MG63 (cell line): ENCODE measurements at places on chromosomes 13 and 19. TPM values are rescaled to one million over a fixed set of nuclear protein-coding genes. Genes with fewer than 3 reads are reported as not detected.

- DNase-seq: no peak
These were observed 75.2 kb downstream of the CAB39L start for GRCh38 chr13:49368688-49369087.

DNA sequence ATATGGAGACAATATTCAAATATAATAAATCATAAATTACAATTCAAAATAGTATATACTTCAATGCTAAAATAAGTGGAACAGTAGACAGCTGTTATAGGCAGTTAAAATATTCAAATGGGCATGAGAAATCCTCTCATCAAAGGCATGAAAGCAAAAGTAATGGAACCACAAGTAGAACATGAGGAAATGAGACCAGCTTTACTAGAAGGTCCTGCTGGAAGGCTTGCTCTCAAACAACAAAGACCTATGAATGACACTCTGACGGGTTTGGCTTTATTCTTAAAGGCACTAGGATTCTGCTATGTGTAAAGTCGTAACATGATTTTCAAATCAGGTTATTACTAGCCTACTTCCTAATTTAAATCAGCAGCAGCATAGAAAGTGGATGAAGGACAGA is 148.1 kb downstream of the VWA8 start:
- no peak for DNase-seq

- DNase-seq: peak; percentile 16
These were observed 353.3 kb upstream of the HTR2A start for GRCh38 chr13:47250146-47250545.

DNA sequence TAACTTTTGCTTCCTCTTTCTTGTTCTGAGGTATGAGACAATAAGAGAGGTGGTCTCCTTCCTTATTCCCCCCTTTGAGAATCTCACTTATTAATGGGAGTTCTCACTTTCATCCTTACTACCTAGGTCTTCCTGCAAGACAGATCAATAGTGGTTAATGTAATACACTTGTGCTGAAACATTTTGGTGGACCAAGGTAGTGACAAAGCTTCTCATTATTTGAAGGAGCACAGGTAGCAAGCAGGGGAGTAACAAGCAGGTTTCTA is 17.9 kb downstream of the ZNF700 start:
- no peak for DNase-seq

GRCh38 chr13:102947745-102948405 is 102.0 kb downstream of the ERCC5 start:
- DNase-seq: no peak

- peak; percentile 92 for DNase-seq
These were observed 2.3 kb upstream of the TMEM91 start for GRCh38 chr19:41373993-41374392.

- DNase-seq: no peak
These were observed 123.7 kb upstream of the MRI1 start for GRCh38 chr19:13640611-13641010.

DNA sequence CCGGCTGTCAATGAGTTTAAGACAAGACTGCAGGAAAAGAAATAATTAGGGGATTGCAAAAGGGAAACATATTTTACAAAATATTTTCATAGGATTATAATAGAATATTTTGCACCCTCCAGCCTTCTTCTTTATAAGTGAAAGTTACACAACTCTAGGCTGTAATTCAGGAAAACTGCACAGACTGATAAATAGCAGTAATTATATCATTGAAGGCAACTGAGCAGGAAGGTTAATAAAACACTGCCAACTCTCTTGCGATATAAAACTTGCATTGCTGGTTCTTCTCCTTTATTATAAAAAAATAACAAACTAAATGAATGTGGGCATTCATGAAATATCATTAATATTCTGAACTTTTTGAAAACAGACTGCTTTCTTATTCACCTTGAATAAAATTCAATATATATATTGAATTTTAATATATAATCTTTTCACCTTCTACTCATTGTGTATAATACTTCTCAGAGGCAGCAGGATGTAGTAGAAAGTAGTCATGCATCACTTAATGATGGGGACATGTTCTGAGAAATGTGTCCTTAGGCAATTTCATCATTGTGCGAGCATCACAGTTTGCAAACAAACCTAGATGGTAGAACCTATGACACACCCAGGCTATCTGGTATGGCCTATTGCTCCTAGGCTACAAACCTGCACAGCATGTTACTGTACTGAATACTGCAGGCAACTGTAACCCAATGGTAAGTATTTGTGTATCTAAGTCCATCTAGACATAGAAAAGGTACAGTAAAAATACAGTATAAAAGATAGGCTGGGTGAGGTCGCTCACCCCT is 24.9 kb upstream of the STARD13 start:
- no peak for DNase-seq

- DNase-seq: peak; percentile 58
These were observed 9.7 kb downstream of the PRKACA start for GRCh38 chr19:14107581-14108461.

DNA sequence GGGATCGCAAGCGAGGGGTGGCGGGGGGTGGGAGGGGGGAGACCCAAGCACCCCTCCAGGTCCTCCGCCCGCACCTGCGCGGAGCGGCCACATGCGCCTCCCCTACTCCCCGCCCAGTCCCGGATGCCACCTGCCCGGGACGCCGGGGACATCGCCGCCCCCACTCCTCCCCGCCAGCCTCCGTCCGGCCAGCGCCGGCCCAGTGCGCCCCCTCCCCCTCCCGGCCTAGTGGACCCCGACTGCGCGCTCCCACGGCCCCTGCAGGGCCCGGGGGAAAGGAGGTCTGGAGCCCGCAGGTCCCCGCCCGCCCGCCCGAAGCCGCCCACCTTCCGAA is 263 bp downstream of the RHPN2 start:
- DNase-seq: peak; percentile 39

DNA sequence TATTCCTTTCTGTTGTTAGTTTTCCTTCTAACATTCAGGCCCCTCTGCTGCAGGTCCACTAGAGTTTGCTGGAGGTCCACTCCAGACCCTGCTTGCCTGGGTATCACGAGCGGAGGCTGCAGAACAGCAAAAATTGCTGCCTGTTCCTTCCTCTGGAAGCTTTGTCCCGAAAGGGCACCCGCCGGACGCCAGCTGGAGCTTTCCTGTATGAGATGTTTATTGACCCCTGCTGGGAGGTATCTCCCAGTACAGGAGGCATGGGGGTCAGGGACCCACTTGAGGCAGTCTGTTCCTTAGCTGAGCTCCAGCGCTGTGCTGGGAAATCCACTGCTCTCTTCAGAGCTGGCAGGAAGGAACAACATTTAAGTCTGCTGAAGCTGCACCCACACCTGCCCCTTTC is 259.1 kb downstream of the SLC7A1 start:
- no peak for DNase-seq

DNA sequence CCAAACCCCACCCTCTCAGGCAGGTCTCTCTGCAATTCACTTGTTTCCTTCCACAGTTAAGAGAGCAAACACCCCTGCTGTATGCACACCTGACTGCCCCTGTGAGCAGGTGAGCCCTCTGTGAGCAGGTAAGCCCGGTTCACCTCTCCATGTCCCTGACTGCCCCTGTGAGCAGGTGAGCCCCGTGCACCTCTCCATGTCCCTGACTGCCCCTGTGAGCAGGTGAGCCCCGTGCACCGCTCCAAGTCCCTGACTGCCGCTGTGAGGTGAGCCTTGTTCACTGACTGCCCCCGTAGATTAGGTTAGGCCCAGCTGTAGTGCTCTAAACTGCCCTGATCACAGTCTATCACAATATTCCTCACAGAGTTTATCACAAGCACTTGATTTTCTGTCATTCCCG is 29.2 kb downstream of the TMTC4 start:
- DNase-seq: no peak

DNA sequence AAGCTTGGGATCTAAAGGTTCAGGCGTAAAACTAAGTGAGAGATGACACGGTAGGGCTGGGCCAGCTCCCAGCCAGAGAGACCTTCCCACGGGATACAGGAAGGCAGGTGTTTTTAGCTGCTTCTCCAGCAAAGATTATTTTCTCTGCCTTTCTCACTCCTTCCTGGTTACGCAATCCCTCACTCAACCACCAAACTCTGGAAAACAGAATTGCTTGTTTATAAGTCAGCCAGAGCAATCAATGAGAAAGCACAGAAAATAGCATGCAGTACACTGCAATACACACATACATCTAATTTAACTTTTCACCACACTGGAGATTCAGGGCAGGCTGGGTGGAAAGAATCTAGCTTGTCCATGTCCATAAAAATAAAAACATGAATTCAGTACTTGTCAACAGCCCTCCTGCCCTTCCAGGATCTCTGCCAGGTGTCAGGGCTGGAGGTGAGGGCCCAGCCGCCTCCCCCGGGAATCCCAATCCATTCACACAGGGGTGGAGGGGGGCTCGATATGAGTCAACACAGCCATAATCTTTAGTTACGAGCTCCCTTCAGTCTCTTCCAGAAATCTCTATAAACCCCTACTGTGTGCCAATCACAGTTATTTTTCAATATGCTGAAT is 12.2 kb downstream of the RHPN2 start:
- DNase-seq: no peak

DNA sequence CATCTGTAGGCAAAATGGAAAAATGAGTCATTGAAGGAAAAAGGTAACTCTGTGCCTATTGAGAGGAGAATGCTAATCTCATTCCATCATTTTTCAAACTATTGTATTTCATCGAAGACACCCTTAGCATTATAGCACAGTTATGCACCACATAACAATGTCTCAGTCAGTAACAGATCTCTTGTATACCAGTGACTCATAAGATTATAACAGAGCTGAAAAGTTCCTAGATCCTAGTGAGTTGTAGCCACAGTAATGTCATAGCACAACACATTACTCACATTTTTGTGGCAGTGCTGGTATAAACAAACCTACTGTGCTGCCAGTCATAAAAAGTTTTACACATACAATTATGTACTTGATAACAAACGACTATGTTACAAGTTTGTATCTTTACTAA is 1077.6 kb downstream of the DIAPH3 start:
- no peak for DNase-seq

DNA sequence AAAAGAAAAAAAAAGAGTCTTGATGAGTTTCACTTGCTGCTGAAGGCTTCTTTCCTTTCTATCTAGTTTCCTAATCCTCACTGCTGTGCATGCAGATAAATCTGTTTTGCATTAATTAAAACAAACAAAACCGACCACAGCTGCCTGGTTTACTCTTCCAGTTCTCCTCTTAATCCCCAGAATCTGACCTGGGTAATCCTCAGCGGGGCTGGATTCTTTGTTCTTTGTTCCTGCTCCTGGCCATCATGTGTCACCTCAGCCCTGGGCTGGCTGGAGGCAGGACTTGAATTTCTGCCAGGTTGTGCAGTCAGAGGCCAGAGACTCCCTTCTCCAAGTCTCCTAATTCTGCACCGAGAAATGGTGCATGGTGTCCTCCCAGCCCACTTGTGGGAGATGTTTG is 52.2 kb upstream of the CYP4F8 start:
- DNase-seq: peak; percentile 61

GRCh38 chr19:531753-532560 is at the start of gene CDC34:
Gene CDC34, plus strand, starts transcription at chr19:531760. Its CDS starts 172 bp downstream, at chr19:531932.
- DNase-seq: no peak

DNA sequence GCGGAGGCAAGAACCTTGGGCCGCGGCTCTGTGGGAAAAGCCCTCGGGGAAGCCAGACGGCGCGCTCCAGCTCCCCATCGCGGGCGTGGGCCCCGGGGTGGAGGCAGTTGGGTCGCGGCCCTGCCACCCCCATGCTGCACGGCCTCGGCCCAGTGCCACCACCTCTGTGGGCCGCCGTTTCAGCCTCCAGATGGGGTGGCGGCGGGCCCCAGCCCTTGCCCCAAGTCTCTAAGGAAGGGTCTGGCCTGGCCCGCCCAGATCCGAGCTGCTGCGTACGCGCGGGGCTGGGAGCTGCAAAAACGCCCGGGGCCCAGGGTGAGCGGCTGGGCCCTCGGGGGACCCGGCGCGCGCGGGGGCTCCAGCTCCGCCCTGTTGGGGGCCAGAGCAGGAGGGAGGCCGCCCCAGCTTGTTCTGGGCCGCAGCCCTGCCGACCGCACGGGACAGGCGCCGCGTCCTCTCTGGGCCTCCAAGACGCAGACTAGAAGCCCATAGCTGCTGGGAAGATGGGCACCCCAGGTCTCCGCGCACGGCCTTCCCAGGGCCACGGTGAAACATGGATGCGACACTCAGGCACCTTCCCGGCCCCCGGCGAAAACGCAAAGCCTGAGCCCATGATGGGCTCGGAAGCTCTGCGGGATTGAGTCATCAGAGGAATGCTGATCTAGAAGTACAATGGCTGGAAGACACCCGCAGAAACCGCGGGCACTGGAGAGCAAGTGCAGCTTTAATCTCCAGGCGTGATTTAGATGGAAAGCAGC is 110.1 kb downstream of the KCTD15 start:
- DNase-seq: no peak

- peak; percentile 39 for DNase-seq
These were observed 689 bp downstream of the DCUN1D2 start for GRCh38 chr13:113489549-113490495.

- no peak for DNase-seq
These were observed 171.5 kb downstream of the DLEU7 start for GRCh38 chr13:50672025-50672424.

DNA sequence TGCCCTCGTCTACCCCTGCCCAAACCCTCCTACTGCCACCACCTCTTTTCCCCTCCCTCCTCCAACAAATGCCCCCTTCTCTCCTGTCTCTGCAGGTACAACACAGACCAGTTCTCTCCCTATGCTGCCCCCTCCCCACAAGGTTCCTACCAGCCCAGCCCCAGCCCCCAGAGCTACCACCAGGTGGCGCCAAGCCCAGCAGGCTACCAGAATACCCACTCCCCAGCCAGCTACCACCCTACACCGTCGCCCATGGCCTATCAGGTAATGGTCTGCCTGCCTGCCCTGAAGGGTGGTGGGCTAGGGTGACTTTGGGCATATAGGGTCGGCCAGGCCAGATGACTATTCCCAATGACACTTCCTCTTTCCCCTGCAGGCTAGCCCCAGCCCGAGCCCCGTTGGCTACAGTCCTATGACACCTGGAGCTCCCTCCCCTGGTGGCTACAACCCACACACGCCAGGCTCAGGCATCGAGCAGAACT is 6.5 kb upstream of the TIMM50 start:
- DNase-seq: peak; percentile 47

GRCh38 chr19:20664901-20665781 is 3.8 kb upstream of the ZNF626 start:
- peak; percentile 14 for DNase-seq

The CRYL1 gene
- 4.3 and 22.9 TPM in 2 replicates for total RNA-seq

The TUBA3C gene
- total RNA-seq: not detected in 2 replicates

The CHST8 gene
- total RNA-seq: not detected in 2 replicates

The ZNF570 gene
- not detected in 2 replicates for total RNA-seq

The SLC7A10 gene
- total RNA-seq: not detected in 2 replicates

The ICAM5 gene
- total RNA-seq: not detected in 2 replicates

The OVOL3 gene
- total RNA-seq: not detected in 2 replicates

The DCLK1 gene
- 5.5 and 7.0 TPM in 2 replicates for total RNA-seq

The EDNRB gene
- total RNA-seq: not detected in 2 replicates

The ZNF784 gene
- 9.0 and 12.6 TPM in 2 replicates for total RNA-seq

The IGFL2 gene
- total RNA-seq: not detected in 2 replicates

The ZNF578 gene
- 0.07 TPM in 1 of 2 replicates, not detected in the other for total RNA-seq

The MEDAG gene
- 1.1 and 5.7 TPM in 2 replicates for total RNA-seq

The ZNF737 gene
- 1.8 TPM in 1 of 2 replicates, not detected in the other for total RNA-seq

The C19orf85 gene
- not detected in 2 replicates for total RNA-seq

The CD209 gene
- not detected in 2 replicates for total RNA-seq

The SIX5 gene
- total RNA-seq: 11.4 and 18.6 TPM in 2 replicates

The CYP2A6 gene
- total RNA-seq: not detected in 2 replicates

The N4BP2L1 gene
- total RNA-seq: 0.20 and 0.40 TPM in 2 replicates

The TJP3 gene
- total RNA-seq: not detected in 2 replicates
